Stimulated activated CD8-positive, alpha-beta memory T cell treated with anti-CD3 and anti-CD28 coated beads, Interleukin-12 subunit alpha, Interleukin-12 subunit beta, amount 100 ng/mL, for 4 hours (primary cell): ENCODE measurements at places on chromosomes 5 and 9.

DNA sequence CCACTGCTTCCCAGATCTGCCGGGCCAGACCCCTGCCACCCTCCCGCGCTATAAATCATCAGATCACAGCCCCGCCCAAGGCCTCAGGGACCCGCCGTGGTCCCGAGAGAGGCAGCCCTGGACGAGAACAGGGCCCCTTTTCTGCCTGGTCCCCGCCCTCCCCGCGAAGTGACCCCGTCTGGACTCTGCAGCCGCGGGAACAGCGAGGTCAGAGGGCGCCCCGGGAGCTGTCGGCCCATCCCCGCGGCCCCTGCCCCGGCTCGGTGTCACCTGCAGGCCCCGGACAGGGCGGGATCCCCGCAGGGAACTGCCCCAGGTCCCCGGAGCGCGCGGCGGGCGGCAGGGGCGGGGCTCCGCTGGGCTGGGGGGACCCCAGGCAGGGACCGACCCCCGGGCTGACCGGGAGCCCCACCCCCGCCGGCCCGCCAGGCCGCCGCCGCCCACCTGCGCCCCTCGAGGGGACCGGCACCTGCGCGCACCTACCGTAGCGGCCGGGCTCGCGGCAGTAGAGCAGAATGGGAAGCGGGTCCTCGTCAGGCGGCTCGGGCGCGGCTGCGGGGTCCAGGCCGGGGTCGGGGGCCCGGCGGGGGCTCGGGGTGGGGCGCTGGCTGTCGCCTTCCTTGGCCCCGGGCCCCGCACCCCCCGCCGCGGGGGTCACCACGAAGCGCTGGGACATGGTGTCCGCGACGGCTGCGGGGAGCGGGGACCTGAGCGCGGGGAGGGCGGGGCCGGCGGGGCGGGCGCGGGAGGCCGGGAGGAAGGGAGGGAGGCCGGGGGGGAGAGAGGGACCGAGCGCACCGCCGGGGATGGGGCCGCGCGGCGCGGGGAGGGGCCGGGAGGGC is 43.5 kb upstream of the SLC12A7 start:
- DNase-seq: no peak

DNA sequence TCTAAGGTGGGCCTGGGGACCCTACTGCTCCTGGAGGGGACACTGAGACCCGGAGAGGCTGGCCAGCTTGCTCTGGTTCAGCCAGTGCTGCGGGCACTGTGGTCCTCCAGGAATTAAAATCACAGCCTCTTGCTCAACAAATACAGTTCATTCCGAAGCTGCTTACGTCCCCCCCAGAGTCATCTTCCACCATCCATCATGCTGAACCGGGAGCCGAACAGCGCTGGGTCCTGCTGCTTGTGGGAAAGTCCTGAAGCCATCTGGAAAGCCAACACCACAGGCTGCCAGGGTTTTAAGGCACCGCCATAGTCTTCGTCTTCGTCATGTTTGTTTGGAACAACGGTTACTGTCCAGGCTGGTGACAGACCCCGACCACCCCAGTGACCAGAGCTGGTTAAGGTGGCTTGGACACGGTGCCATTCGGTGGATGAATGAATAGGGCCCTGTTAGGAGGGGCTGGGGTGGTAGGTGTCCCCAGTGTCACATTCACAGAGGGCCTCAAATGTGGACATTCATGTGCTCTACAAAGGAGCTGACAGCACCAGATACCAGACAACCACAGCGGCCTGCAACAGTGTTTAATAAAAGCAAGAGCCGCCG is 81.6 kb upstream of the PHYKPL start:
- no peak for DNase-seq

DNA sequence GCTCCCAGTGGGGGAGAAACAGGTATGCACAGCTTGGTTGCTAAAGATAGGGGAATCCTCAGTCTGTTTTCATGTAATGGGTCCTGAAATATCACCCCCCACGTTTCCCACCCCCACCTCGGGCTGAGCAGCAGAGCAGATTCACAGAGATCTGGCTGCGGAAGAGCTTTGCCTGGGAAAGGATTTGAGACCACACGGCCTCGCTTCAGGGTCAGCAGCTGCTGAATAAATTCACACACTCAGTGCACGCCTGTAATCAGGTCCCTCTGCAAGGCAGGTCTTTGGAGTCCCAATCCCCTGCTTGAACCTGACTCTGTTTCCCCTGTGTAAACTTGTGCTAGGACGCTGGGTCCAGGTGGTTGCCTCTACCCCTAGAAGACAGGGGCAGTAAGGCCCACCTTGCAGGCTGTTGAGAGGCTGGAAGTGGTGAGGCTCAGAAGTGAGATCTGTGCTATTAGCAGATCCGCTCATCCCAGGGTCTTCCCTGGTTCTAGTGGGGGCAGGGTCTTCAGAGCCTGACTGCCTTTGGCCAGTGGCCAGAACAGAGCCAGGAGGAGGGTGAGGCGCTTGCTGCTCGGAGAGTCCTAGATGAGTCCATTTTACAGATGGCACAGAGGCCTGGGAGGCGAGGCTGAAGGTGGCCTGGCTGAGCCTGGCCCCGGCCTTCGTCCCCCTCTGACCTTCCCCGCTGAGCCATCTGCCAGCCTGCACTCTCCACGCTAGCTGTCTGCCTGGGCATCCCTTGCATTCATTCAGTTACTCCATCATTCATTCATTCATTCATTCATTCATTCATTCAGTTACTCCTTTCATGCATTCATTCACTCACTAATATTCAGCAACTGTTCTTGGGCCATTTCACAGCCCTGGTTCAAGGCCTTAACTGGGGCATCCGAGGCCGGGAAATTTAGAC is 16.7 kb upstream of the NEURL1B start:
- no peak for DNase-seq

DNA sequence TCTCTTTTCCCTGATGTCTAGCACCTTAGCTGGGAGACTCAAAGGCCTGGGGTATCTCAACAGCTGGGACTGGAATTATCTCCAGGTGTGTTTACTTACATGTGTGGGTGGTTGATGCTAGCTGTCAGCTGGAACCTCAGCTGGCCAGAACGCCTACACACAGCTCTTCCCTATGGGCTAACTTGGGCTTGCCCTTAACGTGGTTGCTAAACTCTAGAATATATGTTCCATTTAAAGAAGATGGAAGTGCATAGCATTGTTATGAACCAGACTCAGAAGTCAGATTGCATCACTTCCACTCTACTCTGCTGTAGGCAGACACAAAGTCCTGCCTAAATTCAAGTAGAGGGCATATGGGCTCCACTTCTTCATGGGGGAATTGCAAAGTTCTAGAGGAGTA is 29.3 kb downstream of the SGCD start:
- no peak for DNase-seq

GRCh38 chr5:111004291-111004690 is 67.2 kb upstream of the TSLP start:
- DNase-seq: no peak

GRCh38 chr5:124806373-124807077 is 60.1 kb upstream of the ZNF608 start:
- DNase-seq: no peak

DNA sequence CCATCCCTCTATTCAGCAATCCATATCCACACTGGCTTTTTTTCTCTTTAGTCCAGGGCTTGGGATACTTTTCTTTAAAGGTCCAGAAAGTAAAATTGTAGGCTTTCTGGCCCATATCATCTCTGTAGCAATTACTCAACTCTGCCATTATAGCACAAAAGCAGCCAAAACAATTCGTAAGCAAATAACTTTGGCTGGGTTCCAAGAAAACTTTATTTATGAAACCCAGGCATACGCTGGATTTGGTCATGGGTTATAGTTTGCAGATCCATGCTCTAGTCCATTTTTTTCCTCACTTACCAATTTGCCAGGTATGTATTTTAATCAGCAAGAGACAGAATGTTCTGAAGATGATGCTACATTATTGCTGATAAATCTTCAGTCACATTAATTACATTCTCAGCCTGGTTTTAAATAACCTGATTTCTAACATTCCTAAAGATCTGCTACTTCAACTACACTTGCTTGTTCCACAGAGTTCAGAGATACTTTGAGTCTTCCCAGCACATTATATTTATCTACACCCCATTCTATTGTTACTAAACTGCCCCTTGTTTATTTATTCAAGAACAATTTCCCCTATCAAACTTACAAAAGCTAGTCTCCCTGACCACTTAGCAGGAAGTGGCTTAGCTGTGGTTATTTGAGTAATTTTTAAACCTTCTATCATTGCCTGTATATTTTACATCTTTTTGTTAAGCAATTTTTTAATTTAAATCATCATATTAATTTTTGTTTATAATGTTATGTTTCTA is 161.0 kb downstream of the ISL1 start:
- DNase-seq: no peak

DNA sequence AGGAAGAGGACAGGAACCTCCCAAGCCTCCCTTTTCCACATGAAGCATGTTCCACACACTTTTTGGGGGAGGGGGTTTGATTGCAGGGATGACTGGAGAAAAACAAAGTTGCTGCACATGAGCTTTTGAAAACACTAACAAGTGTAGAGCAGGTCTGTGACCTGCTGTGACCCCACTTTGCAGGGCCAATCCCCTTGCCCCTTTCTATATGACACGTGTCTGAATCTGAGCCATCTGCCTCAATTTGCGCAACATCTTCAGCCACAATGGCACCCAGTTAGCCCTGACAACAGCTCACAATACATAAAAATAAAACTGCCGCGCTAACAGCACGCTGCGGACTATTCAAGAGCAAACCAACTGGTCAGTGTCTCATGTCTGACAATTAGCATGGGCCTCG is 227.8 kb upstream of the TBCA start:
- DNase-seq: no peak
